IMR-90 (cell line): ENCODE measurements at places on chromosomes 3 and 15. TPM values are rescaled to one million over a fixed set of nuclear protein-coding genes. Genes with fewer than 3 reads are reported as not detected.

GRCh38 chr3:177126015-177126773, 71.1 kb downstream of the TBL1XR1 start:
- no peaks in the 10 kb centered on the region for H3K36me3 ChIP-seq
- 0 out of 2 replicates have a peak, but pooled peaks cover 2% of the 10 kb centered on the region for H3K4me1 ChIP-seq
- H3K27me3 ChIP-seq: no peaks in the 10 kb centered on the region
- peak; percentile 90 for DNase-seq
- no peak overlapping the region for H3K4me3 ChIP-seq

DNA sequence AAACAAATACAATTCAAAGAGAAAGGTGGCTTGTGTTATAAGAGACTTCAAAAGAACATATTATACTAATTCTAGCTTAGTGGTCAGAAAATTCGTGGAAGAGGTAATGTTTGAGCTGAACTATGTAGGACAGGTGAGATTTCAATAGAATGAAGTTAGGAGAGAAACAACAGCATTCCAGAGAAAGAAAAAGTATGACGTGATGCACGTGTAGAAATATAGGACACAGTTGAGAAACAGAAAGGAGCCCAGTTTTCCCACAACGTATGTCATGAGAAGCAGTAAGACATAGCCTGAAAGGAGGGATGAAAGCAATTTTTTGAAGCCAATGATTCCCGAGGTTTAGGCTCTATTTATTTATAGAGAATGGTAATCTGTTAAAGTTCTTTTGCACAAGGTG, 18.7 kb upstream of the P3H2 start:
- H3K27ac ChIP-seq: no peak overlapping the region
- H3K4me3 ChIP-seq: no peak overlapping the region
- H3K36me3 ChIP-seq: no peaks in the 10 kb centered on the region
- no peaks in the 10 kb centered on the region for H3K27me3 ChIP-seq
- no peak for DNase-seq
- H3K4me1 ChIP-seq: no peaks in the 10 kb centered on the region

- peak; percentile 56 for DNase-seq
- H3K27ac ChIP-seq: no peak overlapping the region
- no peak overlapping the region for H3K4me3 ChIP-seq
Measured at GRCh38 chr15:58980351-58980939, 7.0 kb upstream of the RNF111 start.

DNA sequence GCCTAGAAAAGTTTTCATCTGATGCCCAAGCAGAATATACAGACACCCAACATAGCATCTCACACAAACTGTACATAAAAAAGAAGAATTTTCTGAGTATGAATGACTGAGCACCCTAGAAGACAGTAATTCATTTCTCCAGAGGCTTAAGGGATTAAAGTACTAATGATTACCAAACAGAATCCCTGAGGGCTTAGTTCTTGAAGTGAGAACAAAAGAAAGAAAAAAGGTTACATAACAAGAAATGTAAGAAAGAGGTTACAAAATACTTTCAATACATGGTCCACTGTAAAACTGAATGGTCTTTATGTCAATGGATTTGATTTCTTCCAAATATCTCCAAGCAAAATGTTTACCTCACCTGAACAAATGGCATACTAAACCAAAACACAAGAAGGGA, 9.1 kb upstream of the NEK10 start:
- no peaks in the 10 kb centered on the region for H3K27me3 ChIP-seq
- no peak for DNase-seq

- DNase-seq: peak; percentile 30
- peaks cover 7% of the 10 kb centered on the region for H3K4me1 ChIP-seq
- no peaks in the 10 kb centered on the region for H3K27me3 ChIP-seq
- H3K36me3 ChIP-seq: no peaks in the 10 kb centered on the region
- no peak overlapping the region for H3K27ac ChIP-seq
Measured at GRCh38 chr3:100256731-100257151, 4.1 kb upstream of the TBC1D23 start.

- H3K27ac ChIP-seq: no peak overlapping the region
- no peaks in the 10 kb centered on the region for H3K27me3 ChIP-seq
- H3K4me1 ChIP-seq: peaks cover 7% of the 10 kb centered on the region
- H3K36me3 ChIP-seq: no peaks in the 10 kb centered on the region
- no peak for DNase-seq
Measured at GRCh38 chr15:66858423-66859207, 156.6 kb downstream of the SMAD6 start.

DNA sequence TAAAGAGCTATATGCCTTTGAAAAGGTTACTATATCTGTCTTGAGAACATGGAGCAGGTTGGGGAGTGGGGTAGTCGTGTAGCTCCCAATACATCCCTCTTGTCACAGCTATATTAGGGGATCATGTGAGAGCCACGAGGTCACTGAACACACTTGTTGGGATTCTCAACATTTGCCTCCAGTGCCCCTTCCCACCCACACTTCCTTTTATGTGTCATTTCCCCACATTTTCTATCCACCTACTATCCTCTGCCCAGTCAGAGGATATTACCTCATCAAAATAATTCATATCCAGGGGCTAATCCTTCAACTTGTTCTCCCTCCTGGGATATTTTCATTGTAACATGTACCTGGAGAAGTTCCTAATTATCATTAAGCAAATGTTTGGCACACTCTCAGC, 85.0 kb downstream of the CYP19A1 start:
- H3K4me3 ChIP-seq: no peak overlapping the region
- H3K27me3 ChIP-seq: peaks cover 56% of the 10 kb centered on the region
- no peak for DNase-seq
- no peaks in the 10 kb centered on the region for H3K4me1 ChIP-seq

GRCh38 chr3:184688251-184688881, 23.5 kb downstream of the MAGEF1 start:
- H3K4me1 ChIP-seq: peaks cover 44% of the 10 kb centered on the region
- peaks cover 11% of the 10 kb centered on the region for H3K27me3 ChIP-seq
- DNase-seq: peak; percentile 91
- H3K36me3 ChIP-seq: no peaks in the 10 kb centered on the region
- peak overlapping the region; percentile 98 for H3K27ac ChIP-seq
- H3K4me3 ChIP-seq: no peak overlapping the region

DNA sequence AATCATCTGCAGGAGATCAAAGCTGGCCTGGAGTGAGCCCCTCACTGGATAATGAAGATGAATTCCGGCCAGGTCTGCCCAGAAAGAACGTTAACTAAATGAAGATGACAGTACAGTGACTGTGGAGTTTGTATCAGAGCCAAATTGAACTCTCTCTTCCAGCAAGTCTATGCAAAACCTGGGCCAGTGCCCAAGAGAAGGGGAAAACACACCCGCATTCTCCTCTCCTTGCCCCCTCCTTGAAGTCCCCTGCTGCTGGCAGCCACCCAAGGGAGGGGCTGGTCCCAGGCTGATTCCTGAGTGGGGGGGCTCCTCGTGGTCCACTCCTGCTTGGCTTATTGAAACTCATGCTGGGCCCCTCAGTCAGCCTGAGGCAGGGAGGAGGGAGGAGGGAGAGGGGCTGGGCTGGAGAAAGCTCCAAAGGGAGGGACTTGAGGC, 155.7 kb downstream of the RAB11A start:
- H3K27ac ChIP-seq: no peak overlapping the region
- H3K36me3 ChIP-seq: no peaks in the 10 kb centered on the region
- H3K4me3 ChIP-seq: no peak overlapping the region
- H3K27me3 ChIP-seq: peaks cover 34% of the 10 kb centered on the region
- H3K4me1 ChIP-seq: no peaks in the 10 kb centered on the region
- no peak for DNase-seq

DNA sequence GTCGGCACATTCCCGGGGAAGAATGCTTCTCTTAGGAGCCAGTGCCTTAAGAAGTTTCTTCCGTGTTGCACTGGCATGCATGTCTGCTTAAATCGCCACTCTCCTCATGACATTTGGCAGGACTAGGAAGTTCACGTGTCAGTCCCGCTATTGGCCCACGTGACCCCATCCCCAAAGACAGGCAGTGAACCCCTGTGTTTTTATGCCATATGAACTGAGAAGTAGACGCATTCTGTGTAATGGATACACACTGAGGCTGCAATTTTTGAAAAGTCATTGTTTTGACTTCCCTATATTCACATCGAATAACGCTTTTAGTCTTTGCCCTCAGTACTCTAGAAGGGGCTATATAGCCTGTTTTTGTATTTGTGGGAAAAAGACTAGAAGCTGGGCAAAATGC, 125.6 kb upstream of the TBL1XR1 start:
- no peaks in the 10 kb centered on the region for H3K27me3 ChIP-seq
- H3K4me3 ChIP-seq: no peak overlapping the region
- DNase-seq: no peak
- peaks cover 4% of the 10 kb centered on the region for H3K4me1 ChIP-seq

SEMA7A gene
- 27.8 and 30.5 TPM in 2 replicates for total RNA-seq

THAP10 gene
- total RNA-seq: 2.3 and 3.6 TPM in 2 replicates

ATP2B2 gene
- under 0.01 TPM in 1 of 2 replicates, not detected in the other for total RNA-seq
